HCT116 (cell line): ENCODE measurements at places on chromosomes 2 and 18. TPM values are rescaled to one million over a fixed set of nuclear protein-coding genes. Genes with fewer than 3 reads are reported as not detected.

The MYCN gene
- total RNA-seq: not detected

GRCh38 chr2:31765078-31765945 is 184.6 kb upstream of the SRD5A2 start:
- no peaks in the 10 kb centered on the region for H3K27me3 ChIP-seq
- no peak overlapping the region for H3K27ac ChIP-seq
- H3K36me3 ChIP-seq: no peaks in the 10 kb centered on the region
- H3K4me1 ChIP-seq: no peaks in the 10 kb centered on the region

GRCh38 chr2:70199320-70199864 is 8.6 kb upstream of the C2orf42 start:
- H3K27me3 ChIP-seq: no peaks in the 10 kb centered on the region
- H3K4me1 ChIP-seq: no peaks in the 10 kb centered on the region
- no peaks in the 10 kb centered on the region for H3K36me3 ChIP-seq
- no peak for DNase-seq

DNA sequence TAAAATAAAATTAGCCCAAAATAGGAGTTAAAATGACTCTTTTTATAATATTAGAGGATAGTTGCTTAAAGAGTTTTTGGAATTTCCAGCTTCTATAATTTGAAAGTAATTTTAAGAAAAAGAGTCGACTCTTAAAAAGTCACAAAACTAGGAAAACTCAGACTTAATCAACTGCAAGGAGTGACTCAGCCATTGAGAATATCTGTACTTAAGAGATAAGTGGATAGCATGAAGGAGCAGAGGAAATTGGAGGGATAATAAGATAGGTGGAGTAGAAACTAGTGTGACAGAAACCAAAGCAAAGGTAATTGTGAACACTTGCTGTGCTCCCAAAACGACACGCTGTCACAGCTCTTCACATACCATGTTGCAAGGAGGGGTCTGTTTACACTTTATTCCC is 8.4 kb downstream of the RSAD2 start:
- no peaks in the 10 kb centered on the region for H3K36me3 ChIP-seq
- H3K4me1 ChIP-seq: no peaks in the 10 kb centered on the region
- DNase-seq: no peak
- no peak overlapping the region for H3K4me3 ChIP-seq
- no peak overlapping the region for H3K27ac ChIP-seq
